Fibroblast of the conjunctiva (primary cell): ENCODE measurements at places on chromosomes 1 and 21.

DNA sequence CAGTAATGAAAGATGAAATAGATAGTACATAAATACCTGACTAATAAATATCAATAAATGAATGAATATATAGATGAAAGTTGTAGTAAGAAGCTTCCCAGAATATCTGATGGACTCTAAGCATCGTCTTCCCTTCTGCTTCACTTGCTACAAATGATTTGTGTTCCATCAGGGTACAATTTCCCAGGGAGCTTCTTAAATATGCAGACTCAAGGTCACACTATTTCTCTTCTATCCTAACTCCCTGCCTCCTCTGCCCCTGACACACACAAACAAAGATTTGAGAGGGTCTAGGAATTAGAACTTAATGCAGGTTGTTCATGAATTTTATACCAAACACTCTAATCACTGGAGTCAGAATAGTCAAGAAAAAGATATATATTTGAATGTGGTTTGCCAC, 415.9 kb upstream of the TMPRSS15 start:
- DNase-seq, result no peak

- no peak for DNase-seq
Observed at GRCh38 chr1:167429612-167430011, 88.7 kb downstream of the CD247 start.

- peak; percentile 12 for DNase-seq
Observed at GRCh38 chr1:234315091-234315541, 58.1 kb upstream of the COA6 start.

- DNase-seq, result peak; percentile 63
Observed at GRCh38 chr1:14486401-14487201, 111.9 kb upstream of the KAZN start.

GRCh38 chr1:233904633-233905415, at the start of gene SLC35F3:
SLC35F3 (plus strand) TSS chr1:233904676.
- DNase-seq, result no peak

DNA sequence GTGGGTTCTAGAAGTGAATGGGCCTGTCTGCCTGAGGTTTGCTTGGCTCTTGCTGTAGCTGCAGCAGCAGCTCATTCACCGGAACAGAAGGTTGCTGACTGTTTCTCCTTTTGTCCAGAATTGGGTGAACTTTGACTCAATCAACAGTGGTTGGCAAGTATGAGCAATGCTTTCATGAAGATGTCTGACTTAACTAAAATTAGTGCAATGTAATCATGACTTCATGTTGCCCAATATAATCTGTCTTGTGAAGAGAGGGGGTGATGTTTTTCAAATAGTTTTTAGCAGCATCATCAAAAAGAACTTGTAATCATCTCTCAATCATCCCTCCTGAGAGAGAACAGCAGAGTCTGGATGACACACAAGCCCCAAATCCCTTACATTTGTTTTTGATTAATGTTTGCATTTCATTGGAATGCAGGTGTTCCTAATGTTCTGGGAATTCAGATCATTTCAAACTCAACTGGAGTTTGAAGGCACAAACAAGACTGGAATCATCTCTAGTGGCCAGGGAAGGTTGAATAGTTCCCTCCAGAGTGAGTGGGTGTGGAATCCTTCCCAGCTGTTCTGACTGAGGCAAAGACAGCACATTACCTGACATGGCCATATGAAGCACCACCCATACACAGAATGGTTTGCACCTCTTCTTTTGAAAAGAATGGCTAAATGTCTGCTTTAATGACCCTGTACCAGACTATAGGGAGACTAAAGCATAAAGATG, 82.9 kb downstream of the HLX start:
- DNase-seq, result peak; percentile 95

GRCh38 chr1:68178821-68179490, 53.4 kb downstream of the WLS start:
- no peak for DNase-seq

DNA sequence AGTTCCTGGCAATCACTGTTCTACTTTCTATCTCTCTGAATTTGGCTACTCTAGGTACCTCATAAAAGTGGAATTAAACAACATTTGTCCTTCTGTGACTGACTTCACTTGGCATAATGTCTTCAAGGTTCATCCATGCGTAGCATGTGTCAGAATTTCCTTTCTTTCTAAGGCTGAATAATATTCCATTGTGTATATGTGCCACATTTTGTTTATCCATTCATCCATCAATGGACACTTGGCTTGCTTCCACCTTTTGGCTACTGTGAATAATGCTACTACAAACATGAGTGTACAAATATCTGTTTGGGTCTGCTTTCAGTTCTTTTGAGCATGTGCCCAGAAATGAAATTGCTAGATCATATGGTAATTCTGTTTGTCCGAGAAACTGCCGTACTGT, 14.7 kb downstream of the CACHD1 start:
- DNase-seq, result no peak

DNA sequence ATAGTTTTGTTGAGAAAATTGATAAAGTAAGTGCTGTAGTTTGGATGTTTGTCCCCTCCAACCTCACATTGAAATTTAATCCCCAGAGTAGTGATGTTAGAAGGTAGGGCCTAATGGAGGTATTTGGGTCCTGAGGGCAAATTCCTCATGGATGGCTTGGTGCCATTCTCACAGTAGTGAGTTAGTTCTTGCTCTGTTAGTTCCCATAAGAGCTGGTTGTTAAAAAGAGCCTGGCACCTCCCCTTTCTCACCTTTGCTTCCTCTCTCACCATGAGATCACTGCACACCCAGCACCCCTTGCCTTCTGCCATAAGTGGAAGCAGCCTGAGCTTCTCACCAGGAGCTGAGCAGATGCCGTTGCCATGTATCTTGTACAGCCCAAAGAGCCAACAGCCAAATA, 354.8 kb upstream of the NFIA start:
- DNase-seq, result no peak

DNA sequence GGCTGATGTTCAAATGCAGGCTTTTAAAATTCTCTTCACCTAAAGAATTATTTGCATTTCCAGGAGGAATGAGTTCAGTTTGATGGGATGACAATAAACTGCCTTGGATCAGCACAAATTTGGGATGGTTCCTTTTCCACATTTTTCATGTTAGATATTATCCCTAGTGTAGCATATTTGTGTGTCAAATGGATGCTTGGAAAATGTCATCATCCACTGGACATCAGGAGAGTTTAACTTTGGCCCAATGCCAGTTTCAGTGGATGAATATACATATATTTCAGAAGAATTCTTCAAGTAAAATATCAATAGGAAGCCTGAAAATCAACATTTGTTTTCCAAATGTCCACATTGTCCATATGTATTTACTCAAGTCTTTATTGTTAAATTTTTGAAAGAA, 116.5 kb upstream of the COL24A1 start:
- DNase-seq, result no peak

DNA sequence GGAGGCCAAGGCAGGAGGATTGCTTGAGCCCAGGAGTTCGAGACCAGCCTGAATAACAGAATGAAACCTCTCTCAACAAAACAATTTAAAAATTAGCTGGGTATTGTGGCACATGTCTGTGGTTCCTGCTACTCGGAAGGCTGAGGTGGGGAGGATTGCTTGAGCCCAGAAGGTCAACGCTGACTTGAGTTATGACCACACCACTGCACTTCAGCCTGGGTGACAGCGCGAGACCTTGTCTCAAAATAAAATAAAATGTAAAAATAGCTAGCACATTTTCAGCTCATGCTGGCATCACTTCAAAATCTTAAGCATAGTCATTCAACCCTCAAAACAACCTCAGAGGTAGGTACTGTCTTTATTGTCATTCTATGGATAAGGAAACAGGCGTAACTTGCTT, 6.4 kb downstream of the JAK1 start:
- DNase-seq, result no peak

DNA sequence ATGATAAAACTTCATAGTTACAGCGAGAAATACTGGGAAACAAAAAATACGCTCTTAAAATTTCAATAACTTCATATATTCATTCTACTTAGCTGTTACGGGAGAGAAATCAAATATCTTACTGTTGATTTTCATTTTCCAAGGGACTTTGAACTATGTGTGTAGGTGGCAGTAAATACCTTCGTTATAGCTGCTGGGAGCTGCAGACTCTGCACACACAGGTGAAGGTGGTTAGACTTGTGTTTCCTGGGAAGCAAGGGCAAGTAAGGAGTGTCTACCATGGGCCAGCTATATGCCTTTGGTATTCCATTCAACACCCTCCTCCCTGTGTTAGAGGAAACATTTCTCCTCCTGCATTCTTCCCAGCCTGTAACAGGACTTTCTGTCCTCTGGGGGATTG, 51.4 kb upstream of the DIRAS3 start:
- DNase-seq, result no peak

DNA sequence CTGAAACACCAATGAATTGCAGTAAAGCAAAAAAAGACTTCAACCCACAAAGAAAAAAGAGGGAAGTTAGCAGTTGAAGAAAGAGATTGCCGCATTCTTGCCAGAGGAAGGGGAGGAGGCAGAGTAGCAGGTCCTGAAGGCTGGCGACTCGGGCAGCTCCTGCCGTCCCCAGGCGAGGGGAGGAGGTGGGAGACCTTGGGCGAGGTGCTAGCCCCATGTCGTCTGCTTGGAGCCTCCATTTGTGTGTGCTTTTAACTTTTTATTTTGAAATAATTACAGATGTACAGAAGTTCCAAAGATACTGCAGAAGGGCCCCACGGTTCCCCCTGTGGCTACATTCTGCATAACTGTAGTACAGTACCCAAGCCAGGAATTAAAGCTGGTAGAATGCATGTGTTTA, 6.7 kb downstream of the TRPM2 start:
- no peak for DNase-seq

GRCh38 chr1:108051631-108052377, 86.8 kb upstream of the VAV3 start:
- DNase-seq, result no peak

- no peak for DNase-seq
Observed at GRCh38 chr21:27277110-27277509, 310.2 kb upstream of the ADAMTS5 start.

GRCh38 chr1:221734187-221734586, 7.7 kb downstream of the DUSP10 start:
- DNase-seq, result no peak

GRCh38 chr21:46060596-46061061, 37.3 kb upstream of the COL6A2 start:
- DNase-seq, result peak; percentile 92

GRCh38 chr1:202578001-202578504, 132.2 kb downstream of the SYT2 start:
- no peak for DNase-seq

DNA sequence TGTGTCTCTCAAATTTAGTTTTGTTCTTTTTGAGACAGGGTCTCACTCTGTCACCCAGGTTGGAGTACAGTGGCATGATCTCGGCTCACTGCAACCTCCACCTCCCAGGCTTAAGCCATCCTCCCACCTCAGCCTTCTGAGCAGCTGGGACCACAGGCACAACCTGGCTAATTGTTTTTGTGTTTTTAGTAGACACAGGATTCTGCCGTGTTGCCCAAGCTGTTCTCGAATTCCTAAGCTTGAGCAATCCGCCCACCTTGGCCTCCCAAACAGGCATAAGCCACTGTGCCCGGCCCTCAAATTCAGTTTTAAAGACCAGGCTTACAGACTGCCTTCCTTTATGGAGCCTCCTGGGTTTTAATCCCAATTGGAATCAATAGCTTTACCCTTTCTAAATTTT, 83.7 kb upstream of the SELENON start:
- no peak for DNase-seq

DNA sequence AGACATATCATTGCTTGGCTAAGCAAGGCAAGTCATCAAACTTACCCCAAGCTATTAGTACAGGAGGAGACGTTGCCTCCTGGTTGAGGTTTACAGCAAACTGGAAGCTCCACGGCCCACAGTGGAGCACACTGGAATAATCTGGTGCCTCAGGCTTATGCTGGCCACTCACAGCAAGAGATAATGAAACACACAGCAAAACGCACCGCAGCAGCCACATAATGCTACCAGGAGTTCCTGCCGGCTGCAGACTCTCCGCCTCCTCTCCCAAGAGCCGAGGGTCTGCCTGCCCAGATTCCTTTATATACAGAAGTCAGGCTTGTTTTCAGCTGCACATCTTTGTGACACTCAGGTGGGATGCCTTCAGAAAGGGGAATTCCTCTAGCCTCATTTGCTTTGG, 306 bp downstream of the ZP4 start:
- DNase-seq, result no peak

DNA sequence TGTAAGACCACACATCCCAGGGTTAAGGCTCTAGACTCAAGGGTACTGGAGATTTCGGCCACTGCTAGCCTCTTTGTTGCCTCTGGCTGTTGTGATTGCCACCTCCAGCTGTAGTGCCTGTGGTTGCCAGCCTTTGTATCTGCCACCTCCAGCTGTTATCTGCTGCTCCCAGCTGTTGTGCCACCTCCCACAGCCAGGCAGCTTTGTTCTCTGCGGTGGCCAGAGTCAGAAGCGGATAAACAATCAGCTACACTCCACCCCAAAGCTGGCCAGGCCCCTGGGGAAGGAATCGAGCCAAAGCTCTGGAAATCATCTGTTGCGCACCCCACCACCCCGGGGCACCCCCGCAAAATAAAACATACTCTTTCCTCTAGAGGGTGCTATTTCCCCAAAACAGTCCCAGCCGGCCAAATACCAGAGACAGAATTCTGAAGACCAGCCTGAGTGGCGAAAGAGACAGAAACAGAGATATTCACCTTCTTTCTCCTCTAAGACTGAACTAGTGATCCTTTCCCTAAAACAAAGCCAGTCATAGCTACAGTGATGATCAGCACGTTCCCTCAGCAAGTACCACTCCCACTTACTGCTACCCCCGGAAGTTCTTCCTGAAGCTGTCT, 14.8 kb upstream of the PIGM start:
- peak; percentile 31 for DNase-seq

GRCh38 chr1:114314098-114314497, 160.4 kb upstream of the SYT6 start:
- DNase-seq, result no peak

GRCh38 chr1:61993331-61993961, 201.2 kb upstream of the L1TD1 start:
- DNase-seq, result no peak

- no peak for DNase-seq
Observed at GRCh38 chr1:154342132-154342531, 16.8 kb downstream of the ATP8B2 start.

DNA sequence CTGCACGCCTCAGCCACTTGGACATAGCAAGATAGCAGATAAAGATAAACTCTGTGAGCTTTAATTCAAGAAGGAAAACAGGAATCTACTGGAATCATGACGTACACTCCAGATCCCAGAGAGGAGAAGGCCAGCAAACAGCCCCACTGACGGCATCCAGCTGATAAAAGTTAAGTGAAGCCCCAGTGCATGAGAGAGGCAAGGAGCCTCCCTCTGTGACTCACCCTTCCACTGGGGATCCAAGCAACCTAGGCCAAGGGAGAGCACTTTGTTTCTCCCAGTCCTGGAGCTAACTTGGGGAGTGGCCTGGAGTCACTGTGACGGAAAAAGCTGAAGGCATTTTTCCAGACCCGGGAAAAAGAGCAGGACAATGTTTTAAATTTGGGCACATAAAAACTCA, 270.0 kb downstream of the AKT3 start:
- no peak for DNase-seq

DNA sequence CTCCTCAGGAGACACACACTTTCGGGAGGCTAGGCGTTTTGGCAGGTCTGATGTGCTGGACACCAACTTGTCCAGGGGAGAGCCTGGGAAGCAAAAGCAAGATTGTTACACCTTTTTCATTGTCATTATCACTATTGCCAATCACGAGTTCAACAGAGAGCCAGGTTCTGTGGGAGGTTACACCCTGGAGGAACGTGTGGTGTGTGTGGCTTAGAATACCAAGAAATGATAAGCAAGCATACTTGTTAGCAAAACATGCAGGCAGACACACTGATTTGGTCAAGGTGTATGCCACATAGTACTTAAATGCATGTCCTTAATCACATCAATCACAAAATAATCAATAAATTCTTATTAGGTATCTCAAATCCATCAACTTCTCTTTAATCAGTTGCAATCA, 16.1 kb downstream of the HMGCS2 start:
- no peak for DNase-seq

- DNase-seq, result no peak
Observed at GRCh38 chr21:42093186-42093585, 22.1 kb downstream of the UMODL1 start.
